ENCODE measurements at places on chromosomes 2 and 18. TPM values are rescaled to one million over a fixed set of nuclear protein-coding genes. Genes with fewer than 3 reads are reported as not detected.

GRCh38 chr2:63052411-63053080 lies 1.9 kb downstream of the OTX1 start:
- DNase-seq: no peak

DNA sequence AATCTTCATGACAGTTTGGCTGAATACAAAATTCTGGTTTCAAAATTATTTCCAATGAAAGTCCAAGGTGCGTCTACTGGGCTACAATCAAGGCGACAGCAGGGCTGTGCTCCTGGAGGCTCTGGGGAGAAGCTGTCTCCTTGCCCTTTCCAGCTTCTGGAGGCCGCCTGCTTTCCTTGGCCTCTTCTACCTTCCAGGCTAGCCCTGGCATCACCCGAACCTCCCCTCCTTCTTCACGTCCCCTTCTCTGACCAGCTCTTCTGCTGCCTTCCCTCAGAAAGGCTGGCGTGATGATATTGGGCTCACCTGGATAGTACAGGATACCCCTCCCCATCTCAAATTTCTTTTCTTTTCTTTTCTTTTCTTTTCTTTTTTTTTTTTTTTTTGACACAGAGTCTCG lies 115.5 kb downstream of the KCNF1 start:
- no peak for DNase-seq

DNA sequence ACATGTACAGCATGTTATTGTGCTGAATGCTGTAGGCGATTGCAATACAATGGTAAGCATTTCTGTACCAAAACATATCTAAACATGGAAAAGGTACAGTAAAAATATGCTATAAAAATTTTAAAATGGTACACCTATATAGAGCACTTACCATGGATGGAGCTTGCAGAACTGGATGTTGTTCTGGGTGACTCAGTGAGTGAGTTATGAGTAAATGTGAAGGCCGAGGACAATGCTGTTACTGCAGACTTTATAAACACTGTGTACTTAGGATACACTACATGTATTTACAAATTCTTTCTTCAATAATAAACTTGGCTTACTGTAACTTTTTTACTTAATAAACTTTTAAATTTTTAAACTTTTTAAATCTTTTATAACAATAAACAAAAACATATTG lies 473.4 kb upstream of the UBE2E3 start:
- no peak for DNase-seq

GRCh38 chr2:200300638-200301314 lies 5.7 kb upstream of the SPATS2L start:
- peak; percentile 75 for DNase-seq

GRCh38 chr2:172082105-172082943 lies 3.0 kb upstream of the DLX1 start:
- DNase-seq: no peak

The EGR4 gene
- total RNA-seq: 1.4 TPM

DNA sequence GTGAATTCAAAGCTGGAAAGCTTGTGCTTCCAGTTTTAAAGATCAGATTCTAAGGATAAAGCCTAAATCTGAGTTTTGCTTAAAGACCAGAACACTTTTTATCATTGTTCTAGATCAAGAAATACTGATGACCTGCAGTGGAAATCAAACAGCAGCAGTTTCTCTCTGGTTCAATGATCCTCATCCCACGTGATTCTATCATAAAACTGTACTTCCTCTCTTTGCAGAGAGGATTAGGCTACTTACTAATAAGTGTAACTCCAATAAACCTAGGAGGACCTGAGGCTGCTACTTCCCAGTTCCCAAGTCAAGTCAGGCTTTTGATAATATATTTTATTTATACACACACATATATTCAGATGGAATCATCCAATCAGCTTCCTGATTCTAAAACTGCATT lies 81.9 kb downstream of the TCF4 start:
- no peak for DNase-seq

DNA sequence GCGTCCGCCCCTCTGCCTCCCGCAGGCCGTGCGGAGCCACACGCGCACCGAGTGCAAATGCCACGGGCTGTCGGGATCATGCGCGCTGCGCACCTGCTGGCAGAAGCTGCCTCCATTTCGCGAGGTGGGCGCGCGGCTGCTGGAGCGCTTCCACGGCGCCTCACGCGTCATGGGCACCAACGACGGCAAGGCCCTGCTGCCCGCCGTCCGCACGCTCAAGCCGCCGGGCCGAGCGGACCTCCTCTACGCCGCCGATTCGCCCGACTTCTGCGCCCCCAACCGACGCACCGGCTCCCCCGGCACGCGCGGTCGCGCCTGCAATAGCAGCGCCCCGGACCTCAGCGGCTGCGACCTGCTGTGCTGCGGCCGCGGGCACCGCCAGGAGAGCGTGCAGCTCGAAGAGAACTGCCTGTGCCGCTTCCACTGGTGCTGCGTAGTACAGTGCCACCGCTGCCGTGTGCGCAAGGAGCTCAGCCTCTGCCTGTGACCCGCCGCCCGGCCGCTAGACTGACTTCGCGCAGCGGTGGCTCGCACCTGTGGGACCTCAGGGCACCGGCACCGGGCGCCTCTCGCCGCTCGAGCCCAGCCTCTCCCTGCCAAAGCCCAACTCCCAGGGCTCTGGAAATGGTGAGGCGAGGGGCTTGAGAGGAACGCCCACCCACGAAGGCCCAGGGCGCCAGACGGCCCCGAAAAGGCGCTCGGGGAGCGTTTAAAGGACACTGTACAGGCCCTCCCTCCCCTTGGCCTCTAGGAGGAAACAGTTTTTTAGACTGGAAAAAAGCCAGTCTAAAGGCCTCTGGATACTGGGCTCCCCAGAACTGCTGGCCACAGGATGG lies 7.1 kb upstream of the WNT10A start:
- no peak for DNase-seq

The DSC2 gene
- 27.7 TPM for total RNA-seq

- DNase-seq: no peak
These were observed 13.2 kb upstream of the SLC25A52 start for GRCh38 chr18:31773774-31774476.

The ESPNL gene
- 5.5 TPM for total RNA-seq

The PID1 gene
- total RNA-seq: 29.1 TPM

DNA sequence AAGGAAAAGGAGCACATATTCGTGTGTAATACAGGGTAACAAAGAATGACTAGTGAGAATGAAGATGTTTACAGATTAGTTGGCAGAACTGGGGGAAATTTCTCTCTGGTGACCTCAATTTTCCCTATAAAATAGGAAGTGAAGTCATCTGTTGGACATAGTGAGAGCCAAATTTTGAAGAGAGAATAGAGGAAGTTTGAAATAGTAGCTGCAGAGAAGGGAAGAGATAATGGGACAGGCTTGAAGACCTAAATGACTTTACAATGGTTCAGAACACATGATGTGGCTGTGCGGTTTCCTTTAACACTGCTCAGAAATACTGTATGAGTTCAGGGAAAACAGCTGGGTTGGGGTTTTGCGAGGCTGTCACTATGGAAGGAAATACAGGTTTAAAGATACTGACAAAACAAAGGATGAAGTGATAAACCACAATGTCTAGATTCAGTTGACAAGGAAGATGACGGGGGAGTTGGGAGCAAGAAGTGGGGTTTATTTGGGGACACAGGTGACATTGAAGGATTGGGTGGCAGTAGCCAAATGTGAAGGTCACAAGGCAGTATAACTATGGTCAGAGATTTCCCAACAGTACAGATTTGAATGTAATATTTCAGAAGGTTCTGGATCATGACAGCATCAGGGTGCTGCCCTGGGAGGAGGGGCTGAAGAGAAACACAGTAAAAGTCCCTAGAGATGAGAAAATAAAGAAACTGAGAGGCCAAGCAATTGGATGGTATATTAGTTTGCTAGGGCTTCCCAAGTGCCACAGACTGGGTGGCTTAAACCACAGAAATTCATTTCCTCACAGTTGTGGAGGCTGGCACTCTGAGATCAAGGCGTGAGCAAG lies 82.6 kb upstream of the TANK start:
- DNase-seq: peak; percentile 52

The UCN gene
- total RNA-seq: 1.4 TPM

The MOCOS gene
- total RNA-seq: 7.0 TPM

DNA sequence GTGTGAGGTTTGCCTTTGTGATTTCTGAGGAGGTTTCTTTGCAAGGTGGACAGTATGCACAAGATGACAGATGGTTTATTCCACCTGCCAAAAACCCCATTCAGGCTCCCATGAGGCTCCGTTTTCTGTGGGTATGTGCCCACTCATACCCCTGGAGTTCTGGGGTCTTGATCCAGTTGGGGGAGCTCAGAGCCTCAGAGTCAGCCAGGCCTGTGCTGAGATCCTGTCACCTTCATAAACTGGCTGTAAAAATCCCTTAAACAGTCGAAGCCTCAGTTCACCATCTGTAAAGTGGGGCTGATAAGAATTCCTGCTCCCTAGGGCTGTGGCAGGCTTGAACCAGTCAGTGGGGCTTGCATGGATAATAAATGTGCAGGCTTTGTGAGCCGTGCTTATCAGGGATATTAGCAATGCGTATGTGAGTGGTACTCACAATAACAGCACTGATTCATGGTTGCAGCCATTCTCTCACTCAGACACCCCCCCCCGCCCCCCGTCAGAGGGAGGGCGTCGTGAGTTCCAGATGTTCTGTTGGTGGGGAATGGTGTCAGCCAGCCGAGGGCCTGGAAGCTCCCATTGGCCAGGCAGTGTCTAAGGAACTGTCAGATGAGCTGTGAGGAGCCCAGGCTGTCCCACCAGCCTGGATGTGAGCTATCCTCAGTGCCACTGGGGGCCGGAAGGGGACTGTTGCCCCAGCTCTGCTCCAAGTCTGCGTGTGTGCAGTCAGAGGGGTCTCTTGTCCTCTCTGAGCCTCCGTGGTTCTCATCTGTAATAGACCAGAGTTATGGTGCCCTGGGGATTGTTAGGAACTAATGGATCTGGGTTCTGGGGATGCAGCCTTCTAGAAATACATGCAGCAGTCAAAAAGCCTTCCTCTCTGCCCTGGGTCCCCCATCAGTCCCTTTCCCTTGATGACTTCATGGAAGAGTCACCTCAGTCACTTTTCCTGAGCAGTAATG lies 51.7 kb downstream of the KCNIP3 start:
- peak; percentile 54 for DNase-seq

DNA sequence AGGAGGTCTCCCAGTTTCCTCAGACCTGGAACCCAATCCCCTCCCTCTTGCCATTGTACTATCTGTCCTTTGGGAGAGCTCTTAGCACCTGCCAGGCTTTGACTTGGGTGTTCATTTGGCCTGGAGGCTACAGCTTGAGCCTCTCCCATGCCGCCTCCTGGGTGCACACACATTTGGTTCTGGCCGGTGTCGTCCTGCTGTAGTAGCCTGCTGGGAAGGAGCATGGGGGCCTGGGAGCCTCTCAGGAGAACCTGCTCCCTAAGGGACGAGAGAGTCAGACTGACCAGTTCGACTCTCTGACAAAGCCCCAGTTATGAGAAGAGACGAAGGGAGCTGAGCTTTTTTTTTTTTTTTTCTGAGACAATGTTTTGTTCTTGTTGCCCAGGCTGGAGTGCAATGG lies 7.4 kb upstream of the SFTPB start:
- no peak for DNase-seq

- DNase-seq: no peak
These were observed 9.5 kb upstream of the KIF5C start for GRCh38 chr2:148865512-148865911.

- DNase-seq: no peak
These were observed 5.7 kb downstream of the PSME4 start for GRCh38 chr2:53964987-53965687.
